ENCODE measurements at places on chromosomes 13 and 19.

DNA sequence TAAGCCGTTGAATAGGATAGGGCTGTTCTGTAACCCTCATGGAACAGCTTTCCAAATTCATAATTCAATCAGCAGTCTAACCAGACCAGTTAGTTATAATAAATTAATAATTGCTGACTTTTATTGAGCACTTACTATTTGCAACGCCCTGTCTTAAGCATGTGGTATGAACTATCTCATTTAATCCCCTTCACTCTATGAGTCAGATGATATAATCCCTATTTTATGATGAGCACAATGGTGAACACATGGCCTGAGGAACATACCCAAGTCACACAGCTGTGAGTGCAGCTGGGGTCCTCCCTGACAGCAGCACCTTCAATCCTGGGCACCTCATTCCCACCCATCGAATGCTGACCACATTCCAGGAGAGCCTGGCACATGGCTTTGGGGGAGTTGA is 28.0 kb upstream of the SACS start:
- DNase-seq, result no peak

GRCh38 chr19:8458380-8458779 is 13.6 kb downstream of the HNRNPM start:
- no peak for DNase-seq

DNA sequence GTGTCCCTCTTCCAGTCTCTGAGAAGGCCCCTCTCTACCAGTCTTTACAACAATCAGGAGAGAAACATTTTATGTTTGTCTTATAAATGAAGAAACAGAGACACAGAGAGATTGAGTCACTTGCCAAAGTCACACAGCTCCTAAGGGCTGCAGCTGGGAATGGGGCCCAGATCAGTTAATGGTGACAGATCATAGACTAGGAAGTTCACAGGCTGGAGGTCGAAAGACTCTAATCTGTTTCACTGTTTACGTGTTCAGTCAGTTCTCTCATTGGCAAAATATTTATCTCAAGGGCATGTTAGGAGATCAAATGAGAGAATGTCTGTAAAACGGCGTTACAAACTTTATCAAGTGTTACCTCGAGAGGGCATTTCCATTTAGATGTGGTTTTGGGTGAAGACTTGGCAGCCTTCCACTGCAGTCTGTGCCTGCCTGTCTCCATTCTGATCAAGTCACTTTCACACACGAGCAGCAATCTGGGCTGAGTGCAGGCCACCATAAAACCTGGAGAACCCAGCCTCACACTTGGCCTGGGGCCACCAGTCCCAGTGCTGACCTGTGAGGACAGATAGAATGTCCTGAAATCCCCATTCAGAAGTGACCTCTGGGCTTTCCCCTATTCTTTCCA is 65.1 kb downstream of the SIAH3 start:
- DNase-seq, result no peak

DNA sequence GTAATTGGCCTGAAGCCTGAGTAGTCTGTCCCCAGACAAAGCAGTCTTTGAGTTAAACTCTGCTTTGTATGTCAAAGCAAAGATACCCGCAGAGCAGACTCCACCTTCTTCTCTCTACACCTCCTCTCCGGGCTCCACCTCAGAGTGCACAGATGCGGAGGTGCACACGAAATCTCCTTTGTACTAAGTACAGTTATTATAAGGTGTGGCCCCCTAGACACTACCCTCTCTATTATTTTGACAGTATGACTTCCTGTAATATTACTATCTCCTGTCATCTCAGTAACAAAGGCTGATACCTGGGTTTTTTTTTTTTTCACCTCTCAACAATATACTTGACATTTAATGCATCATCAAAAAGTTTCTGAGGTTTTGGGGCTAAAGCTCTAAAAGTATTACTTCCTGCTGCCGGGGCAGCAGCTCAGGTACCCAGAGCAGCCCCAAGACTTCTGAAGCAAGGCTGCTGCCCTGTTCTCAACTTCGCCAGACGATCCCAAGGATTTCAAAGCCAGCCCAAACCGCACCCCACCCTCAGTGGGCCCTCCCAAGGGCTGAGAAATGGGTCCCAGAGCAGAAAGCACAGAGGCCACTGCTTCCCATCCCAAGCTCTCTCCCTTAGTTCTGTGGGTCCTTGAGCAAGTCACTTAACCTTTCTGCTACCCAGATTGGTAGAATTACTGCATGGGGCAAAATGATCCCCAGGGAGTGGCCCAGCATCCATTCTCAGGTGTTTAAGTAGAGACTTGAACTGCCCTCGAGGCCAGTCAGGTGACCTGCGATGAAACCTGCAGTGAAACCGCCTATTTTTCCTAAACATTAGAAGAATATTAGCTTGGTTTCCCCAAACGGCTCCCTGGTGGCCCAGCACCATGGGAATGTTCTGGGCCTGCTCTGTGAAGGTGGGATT is 180.6 kb downstream of the FOXO1 start:
- DNase-seq, result no peak
